Pancreas (tissue), 10 donors: ENCODE measurements at places on chromosomes 4 and X.

DNA sequence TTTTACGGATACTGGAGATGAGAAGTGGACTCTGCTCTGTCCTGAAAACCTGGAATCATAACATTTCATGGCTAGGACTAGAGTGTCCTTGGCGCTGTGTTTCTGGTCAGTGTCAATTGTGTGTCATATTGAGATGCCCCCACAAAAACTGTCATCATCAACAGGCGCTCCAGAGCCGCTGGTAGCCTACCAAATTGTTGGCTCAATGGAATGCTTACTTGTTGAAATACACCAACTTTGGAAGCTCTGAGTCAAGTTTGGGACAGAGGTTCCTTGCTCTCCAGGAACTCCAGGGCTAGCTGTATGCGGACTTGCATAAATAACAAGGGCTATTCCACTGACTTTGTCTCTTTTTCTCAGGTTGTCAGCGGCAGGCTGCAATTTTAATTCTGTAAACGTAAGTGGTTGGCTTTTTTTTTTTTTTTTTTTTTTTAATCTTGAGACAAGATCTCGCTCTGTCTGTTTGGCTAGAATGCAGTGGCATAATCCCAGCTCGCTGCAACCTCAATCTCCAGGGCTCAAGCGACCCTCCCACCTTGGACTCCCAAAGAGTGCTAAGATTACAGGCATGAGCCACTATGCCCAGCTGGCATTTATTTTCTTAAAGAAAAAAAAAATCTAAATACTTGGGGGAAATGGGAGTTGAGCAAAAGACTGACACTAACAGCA is 871 bp upstream of the HPGD start:
- DNase-seq: no peak

GRCh38 chrX:31061091-31061490 is 10.8 kb downstream of the FTHL17 start:
- DNase-seq: no peak

GRCh38 chr4:93394545-93395081 is 433.9 kb upstream of the ATOH1 start:
- no peak for DNase-seq

DNA sequence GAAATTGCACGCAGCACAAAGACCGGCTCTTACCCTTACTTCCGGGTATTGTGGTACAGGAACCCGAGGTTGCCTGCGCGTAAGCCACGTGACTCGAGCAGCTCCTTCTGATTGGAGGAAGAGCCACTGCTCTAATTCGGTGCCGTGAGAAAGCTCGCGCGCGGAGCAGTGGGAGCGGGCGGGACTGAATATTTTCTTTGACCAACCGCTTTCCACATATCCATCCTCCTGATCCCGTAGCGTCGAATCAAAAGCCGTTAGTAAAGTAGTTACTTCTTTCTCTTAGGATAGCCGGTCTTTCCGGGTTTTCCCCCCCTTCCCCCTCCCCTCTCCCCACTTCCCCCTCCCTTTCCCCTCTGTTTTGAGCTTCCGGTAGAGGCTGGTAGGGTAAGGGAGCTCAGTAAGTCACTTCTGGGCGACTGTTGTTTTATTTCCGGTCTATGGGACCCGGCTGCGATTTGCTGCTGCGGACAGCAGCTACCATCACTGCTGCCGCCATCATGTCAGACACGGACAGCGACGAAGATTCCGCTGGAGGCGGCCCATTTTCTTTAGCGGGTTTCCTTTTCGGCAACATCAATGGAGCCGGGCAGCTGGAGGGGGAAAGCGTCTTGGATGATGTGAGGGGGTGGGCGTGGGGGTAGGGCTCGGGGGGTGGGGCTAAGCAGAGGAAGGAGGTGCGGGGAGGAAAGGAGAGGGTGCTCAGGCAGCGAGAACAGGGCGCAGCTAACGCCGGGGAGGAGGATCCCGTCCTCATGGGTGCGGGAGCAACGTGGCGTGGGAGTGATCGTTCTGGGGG is at the start of gene TAF1:
TSS of gene TAF1 (plus strand) at position 483 of the 799 bp plus-strand sequence. CDS start at position 501, 18 bp downstream.
- peak; percentile 84 for DNase-seq

DNA sequence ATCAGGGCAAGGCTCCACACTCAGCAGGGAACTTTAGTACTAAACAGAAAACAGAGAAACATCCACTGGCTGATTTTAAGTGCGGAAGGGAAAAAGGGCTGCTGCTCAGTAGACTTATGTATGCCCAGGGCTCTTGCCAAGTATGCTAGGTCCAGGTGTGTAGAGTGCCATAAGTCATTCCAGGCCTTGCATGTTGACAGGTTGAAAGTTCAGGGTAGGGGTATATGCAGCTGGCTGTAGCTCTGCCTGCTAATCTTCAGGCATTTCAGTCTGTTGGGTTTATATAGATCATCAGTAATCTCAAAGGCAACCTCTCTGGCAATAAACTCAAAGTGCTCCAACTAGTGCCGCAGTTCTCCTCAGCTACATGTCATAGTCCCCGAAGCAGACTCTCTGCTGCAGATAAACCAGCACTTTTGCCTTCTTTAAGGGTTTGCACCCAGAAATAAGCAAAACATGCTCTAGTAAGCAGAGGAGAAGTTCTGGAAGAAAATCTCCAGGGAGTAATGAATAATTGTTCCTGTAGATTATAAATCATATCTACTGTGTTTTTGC is 134.9 kb upstream of the GRIA3 start:
- no peak for DNase-seq

GRCh38 chr4:78939667-78940008 is 400 bp upstream of the PAQR3 start:
- DNase-seq: no peak

DNA sequence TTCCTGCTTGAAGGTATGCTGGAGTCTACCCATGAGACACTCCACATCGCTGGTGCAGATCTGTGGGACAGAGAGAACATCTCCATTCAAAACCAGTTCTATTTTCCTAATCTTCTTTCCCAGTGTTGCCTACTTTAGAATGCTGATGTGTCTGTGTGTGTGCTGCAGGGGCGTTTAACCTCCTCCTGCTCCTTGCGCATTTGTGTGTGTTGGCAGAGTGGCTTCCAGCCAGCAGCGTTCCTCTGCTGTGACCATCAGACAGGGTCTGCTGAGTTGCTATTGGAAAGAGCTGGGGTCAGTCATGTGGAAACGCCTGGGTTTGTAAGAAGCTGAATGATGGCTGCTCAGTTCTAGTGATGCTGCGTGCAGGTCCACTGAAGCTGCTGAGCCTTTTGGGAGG is 223.6 kb downstream of the RBMX2 start:
- no peak for DNase-seq

DNA sequence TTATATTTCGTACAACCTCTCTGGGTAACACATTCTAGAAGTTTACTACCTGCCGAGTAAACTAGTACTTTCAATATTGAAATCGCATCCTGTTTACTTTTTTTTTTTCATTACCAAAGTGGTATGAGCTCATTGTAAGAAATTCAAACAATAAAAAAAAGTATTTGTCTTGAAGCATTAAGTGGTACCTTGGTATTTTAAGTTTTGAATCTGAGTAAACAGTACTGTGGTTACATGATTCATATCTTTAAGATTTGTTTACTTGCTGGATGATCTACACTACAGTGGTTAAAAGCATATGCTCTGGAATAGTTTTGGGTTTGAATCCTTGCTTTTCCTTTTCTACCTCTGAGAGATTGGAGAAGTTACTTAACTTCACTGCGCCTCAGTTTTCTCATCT is 3.8 kb upstream of the MMGT1 start:
- DNase-seq: no peak

GRCh38 chrX:11724122-11725017 is 33.7 kb upstream of the MSL3 start:
- DNase-seq: no peak

DNA sequence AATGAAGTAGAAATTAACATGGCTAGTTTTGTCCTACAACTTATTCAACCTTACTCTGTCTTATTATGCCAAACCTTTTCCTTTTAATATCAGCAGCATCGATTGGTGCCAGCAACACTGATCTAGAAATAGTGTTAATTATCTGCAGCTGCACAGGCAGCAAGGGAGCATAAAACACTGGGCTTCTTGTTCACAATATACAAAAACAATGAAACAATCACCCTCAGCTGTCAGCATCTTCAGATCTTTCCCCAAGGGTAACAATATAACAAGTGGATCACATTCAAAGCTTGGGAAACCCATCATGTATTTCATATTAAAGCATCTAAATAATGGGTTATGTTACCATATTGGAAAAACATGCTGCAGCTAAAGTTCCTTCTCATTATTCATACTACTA is 238.1 kb downstream of the SPOCK3 start:
- no peak for DNase-seq

DNA sequence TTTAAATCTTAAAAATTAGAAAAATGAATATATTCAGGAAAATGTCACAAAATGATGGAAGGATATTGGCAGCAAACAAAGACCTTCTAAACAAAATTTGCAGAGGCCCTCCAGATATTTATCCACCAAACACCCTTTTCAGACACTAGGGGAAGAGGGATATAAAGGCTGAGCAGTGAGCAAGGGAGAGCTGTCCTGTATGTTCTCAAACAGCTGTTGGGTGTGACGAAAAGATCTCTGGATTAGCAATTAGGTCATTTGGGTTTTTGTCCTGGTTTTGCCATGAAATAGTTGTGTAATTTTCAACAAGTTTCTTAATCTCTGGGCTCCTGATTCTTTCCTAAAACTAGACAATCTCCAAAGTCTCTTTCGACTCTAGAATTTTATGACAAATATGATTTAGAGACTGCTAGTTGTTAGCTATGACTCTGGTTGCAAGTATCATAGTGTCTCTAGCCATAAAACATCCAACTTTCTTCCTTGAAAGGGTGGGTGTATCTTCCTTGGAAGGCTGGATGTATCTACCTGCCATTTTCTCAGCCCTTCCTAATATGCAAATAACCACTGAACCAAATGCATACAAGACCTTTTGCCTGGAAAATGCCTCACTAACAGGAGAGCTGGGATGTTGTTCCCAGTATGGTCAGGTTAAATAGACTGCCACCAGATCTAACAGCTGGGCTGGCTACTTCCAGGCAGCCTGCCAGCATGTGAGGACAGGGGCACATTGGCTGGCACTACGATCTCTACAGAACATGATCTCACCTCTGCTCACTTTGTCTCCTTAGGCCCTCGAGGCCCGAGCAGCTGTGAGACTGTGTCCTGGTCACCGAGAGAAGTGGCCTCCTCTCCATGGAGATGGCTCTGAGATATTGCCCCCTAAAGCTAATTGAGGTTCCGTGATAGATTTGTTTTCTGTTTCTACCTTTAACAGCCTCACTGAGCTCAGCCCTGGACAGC is 225.5 kb upstream of the JADE1 start:
- DNase-seq: peak; percentile 89

DNA sequence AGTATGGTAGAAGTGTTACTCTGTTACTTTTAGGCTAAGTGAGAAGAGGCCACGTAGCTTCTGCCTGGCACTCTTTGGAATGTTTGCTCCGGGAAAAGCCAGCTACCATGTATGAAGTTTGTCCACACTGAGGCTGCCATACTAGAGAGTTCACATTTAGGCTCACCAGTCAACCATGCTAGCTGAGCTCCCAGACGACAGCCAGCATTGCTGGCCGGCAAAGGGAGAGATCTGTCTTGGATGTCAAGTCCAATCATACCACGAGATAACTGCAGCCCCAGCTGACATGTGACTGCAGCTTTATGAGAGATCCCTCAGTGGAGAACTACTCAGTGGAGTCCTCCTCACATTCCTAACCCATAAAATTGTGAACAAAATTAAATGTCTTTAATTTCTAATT is 321.2 kb upstream of the F9 start:
- no peak for DNase-seq

DNA sequence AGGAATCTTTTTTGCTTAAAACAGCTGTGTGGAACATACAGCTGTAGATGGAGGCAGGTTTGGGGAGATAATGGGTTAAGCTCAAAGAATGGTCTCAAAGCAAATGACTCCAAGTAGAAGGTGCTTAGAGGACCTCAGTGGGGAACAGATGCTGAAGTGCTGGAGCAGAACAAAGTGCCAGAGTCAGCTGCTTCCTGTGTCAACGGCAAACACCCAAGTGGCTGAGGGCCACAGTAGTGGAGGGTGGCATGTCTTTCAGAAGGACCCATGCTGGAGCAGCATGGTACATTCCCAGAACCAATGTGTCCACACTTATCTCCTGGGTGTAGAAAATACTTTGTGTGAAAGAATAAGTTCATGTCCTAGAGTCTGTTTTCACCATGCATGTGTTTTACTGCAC is 197.5 kb downstream of the CCNG2 start:
- DNase-seq: no peak

DNA sequence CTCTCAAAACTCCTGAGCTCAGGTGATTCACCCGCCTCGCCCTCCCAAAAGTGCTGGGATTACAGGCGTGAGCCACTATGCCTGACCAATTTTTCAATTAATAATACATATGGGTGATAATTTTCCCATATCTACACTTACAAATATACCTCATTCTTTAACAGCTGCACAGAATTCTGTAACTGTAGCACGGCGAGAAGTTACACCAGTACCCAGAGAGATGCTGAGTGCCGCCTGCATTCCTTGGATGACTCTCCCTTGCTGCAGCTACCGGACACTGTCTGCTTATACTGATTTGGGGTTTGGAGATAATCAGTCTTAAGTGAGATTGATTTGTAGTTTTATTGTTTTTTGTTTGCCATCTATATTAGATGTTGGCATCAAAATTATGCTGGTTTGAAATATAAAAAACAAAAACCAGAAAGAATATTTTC is 5.8 kb downstream of the TIFA start:
- no peak for DNase-seq

- no peak for DNase-seq
These were observed 1021.9 kb downstream of the FAM133A start for GRCh38 chrX:94695910-94696309.

DNA sequence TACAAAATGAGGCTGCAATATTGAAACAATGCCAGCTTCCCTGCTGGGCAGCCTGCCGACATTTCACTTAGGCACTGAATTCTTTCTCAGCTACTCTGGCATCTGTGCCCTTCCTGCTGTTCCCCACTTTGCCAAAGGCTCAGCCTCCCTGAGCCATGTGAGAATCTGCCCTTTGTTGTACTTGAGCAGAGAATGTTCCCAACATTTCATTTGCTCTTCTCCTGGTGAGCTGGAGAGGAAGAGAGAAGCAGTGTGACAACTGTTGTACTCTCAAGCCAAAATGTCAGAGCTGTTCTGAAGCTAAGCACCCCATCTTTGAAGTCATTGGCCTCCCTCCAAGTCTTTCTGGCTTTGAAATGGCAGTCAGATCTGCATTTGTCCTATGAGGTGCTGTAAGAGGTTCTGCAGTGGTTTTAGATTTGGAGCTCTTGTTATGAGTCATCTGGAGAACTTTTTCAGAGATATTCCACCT is 32.5 kb downstream of the LANCL3 start:
- DNase-seq: no peak
